ENCODE measurements at places on chromosomes 2 and 18.

DNA sequence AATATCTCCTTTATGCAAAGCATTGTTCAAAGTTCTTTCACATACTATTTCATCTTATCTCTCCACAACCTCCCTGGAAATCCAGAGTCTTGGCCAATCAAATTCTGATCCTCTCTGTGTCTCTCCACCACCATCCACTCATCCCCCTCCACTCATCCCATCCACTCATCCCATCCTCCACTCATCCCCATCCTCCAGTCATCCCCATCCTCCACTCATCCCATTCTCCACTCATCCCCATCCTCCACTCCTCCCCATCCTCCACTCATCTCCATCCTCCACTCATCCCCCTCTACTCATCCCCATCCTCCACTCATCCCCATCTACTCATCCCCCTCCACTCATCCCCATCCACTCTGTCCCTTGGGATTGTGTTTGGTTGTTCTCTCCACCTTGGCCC lies 101.1 kb downstream of the BCL2 start:
- no peak for DNase-seq

DNA sequence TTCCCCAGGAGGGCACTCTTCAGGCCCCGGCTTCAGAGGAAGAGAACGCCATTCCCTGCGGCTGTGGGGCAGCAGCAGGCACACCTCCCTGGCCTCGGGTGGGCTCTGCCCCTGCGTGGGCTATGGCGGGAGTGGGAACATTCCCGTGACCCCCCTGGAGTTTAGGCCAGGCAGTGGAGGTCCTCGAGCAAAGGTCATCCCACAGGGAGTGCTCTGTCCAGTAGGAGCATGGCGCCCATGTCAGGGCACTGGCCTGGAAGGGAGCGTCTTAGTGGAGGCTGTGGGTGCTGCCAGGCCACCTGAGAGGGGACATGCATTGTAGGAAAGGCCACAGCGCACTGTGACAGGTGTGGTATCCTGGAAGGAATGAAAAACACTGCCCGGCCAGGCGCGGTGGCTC lies 9.2 kb upstream of the NFATC1 start:
- no peak for DNase-seq

DNA sequence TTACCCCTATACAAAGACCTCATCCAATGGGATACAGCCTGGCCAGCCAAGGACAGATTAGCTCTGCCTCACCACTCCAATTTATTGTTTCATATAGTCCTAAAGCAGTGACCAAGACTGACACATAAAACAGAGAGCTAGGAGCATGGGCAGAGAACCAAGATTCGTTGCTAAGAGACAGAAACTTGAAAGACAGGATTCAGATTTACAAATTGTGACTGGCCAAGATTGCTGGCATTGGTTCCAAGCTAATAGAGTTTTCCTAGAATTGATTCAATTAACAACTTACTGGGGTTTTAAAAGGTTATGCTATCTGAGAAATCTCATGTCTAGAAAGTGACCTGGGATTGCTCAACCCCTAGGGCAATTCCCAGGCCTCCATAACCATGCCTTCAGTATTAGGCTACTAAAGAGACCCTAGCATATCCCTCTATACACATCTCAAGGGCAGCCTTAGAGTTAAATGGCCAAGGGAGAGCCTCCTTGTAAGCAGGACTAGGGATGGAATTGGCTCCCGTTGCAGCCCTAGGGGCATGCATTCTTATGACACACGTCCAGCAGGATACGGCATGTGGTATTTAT lies 75.6 kb downstream of the ICOS start:
- no peak for DNase-seq

DNA sequence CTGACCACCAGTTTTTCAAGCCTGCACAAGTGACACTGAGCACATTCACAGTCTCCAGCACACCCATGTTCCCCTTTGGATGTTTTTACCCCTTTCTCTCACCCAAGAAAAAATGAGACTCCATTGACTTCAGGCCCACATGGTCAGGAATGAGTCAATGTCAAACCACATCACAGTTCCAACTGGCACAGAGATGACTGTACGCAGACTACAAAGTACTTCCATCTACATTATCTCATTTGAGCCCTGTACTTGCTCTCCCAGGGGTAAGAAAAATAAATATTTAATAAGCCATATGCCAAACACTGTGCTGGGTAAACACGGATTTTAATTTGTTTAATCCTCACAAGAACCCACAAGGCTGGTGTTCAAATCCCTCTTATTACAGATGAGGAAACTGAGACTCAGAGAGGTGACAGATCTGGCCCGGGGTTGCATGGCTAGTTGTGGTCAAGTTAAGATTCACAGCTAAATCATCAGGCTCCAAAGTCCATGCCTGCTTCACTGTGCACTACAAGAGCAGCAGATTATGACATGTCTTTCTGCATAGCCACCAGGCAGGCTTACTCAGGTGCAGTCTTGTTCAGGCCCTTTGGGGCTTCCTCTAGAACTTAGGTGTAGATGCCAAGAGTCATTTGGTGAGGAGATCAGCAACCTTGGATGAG lies 106.1 kb downstream of the TXNL1 start:
- DNase-seq: no peak

- DNase-seq: no peak
Measured at GRCh38 chr2:61450144-61450543, 20.7 kb downstream of the USP34 start.

DNA sequence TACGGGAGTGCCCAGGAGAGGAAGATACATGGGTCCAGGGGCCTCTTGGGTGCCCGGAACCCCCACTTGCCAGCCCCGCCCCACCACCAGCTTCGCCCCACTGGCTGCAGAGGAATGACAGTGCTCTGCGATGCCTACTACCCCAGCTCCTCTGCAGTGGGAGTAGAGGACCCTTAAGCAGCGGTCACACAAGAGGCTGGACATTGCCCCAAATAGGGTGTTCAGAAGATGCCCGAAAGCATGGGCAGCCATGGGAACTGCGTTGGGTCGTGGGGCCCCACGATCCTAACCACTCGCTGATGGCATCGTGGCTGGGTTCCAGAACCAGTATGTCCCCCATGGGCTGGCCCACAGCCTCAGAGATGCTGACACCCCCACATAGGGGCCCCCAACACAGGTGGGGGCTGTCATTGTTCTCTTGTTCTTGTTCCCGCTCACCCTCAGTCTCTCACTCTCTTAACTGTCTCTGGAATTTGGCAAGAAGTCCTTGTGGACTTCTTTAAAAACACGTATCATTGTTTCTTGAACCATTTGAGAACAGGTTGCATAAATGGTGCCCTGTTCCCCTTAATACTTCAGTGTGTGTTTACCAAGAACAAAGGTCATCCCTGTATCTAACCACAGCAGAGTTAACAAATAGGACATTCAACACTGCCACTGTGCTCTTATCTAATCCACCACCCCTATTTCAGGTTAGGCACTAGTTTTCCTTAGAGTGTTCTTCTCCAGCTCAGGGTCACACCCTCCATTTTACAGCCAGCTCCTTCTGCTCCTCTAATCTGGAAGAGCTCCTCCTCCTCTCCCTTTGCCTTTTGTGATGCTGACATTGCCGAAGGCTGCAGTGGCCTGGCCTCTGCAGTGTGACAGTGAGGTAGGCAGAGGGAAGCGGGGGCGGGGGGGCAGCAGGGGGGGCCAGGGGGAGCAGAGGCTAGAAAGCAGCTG lies 76.3 kb downstream of the STPG4 start:
- DNase-seq: no peak

DNA sequence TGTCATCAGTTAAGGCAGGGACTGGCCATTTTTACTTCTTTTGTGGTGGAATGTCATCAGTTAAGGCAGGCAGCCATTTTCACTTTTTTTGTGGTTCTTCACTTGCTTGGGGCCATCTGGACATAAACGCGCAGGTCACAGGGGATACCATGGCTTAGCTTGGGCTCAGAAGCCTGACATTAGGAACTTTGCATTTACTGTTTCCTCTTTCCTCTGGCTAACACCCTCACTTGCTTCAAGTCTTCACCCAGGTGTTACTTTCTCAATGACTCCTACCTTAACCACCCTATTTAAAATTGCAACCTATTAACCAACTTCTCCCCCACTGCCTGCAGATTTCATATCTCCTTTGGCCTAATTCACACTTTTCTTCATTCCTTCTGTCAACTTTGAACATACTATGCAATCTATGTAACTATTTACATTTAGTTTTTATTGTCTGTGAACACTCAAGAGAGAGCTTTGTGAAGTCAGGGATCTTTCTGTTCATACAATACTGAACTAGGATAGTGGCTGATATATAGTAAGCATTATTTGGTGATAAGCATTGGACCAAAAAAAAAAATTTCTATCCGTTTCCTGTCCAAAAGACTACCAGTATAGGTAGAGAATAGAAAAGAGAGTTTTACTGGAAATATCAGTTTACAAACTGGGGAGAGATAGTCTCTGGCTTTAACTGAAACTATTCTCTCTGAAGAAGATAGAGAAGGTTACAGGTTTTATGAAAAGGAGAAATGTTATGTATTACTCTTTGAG lies 600.1 kb upstream of the ZNF804A start:
- no peak for DNase-seq

GRCh38 chr18:75365254-75365629 lies 62.3 kb downstream of the SMIM21 start:
- no peak for DNase-seq

DNA sequence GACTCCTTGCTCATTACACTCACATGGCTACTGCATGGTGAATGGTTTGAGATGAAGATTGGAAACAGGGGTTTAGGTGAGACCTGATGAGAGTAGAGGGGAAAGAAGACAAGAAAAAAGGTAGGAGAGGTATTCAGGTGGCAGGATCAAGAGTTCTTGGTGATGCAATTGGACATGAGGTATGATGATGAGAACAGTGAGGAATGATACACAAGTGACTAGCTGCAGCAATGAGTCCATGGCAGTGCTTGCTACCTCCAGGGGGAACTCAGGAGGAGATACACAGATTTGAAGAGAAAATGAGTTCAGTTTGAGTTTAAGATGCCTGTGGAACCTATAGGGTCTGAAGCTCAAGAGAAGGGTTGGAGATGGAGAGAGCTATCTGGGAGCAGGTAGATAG lies 62.1 kb upstream of the NFE2L2 start:
- DNase-seq: no peak

- no peak for DNase-seq
Measured at GRCh38 chr2:147588191-147588590, 256.6 kb upstream of the ACVR2A start.

GRCh38 chr2:26606847-26607190 lies 34.3 kb downstream of the CIB4 start:
- no peak for DNase-seq

- DNase-seq: no peak
Measured at GRCh38 chr2:28488083-28488830, 7.6 kb upstream of the PLB1 start.

DNA sequence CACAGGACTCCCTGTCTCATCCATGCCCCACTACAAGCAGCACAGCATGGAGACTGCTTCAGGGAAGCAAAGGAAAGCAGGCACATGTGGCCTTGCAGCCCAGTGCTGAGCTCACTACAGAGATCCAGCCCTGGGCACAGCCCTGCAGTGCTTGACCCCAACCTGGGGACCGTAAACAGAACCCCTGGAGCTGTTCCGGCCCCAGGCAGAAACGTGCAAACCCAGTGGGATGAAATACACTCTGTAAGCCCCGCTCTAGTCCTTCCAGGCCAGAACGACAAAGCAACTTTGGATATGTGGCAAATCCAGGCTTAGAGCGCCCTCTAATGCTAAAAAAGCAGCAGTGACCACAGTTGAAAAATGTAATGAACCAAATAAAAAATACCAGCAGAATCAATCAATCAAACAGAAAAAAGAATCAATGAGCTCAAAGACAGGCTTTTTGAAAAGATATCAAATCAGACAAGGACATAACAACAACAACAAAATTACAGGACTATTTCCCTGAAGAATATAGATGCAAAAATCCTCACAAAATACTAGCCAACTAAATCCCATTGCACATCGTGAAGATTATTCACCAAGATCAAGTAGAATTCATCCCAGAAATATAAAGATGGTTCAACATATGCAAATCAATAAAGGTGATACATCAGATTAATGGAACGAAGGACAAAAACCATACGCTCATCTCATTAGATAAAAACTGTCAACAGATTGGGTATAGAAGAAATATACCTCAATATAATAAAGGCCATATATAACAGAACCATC lies 45.6 kb downstream of the ZNF519 start:
- no peak for DNase-seq

GRCh38 chr2:239318151-239318611 lies 82.6 kb downstream of the HDAC4 start:
- DNase-seq: no peak

GRCh38 chr2:88724643-88725332 lies 33.3 kb downstream of the RPIA start:
- DNase-seq: no peak

- DNase-seq: no peak
Measured at GRCh38 chr2:69939722-69940121, 21.7 kb downstream of the ASPRV1 start.

- no peak for DNase-seq
Measured at GRCh38 chr2:105882341-105882740, 137.6 kb downstream of the NCK2 start.

- no peak for DNase-seq
Measured at GRCh38 chr2:145975406-145975805, 1455.5 kb upstream of the ZEB2 start.

GRCh38 chr2:232014681-232015080 lies 53.2 kb downstream of the DIS3L2 start:
- no peak for DNase-seq

- DNase-seq: no peak
Measured at GRCh38 chr2:182318466-182319220, 108.2 kb downstream of the PDE1A start.

DNA sequence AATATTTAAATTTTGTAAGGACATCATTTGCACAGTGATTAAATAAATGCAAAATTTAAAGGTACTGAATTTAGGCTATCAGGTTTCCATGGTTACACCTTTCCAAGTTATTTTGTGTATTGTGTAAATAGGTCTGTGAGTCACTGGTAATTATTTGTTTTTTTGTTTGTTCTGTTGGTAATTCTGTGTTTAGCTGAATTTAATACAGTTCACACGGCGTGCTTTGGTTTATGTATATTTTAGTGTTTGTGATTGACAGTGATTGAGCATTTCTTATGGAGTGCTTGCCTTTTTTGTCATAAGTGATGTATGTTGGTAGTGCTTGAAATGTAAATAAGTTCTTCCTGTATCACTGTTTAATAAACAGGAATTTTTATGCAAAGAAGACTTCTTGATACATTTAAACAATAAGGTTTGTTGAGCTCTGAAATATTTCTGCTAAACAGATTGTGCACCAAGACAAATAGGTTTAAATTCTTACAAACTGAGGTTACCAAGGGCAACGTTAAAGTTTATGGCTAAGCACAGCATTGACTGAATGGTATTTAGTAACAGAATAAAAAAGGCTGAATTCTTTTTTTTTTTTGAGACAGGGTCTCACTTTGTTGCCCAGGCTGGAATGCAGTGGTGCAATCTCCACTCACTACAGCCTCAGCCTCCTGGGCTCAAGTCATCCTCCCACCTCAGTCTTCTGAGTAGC lies 38.3 kb upstream of the DLX1 start:
- DNase-seq: no peak

DNA sequence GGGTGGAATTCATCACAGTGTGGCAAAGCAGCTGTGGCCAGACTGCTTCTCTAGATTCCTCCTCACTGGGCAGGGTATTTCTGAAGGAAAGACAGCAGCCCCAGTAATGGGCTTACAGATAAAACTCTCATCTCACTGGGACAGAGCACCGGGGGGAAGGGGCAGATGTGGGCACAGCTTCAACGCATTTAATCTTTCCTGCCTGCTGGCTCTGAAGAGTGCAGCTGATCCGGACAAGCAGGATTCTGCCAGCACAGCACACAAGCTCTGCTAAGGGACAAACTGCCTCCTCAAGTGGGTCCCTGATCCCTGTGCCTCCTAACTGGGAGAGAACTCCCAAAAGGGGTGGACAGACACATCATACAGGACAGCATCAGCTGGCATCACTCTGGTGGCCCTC lies 779.9 kb upstream of the CNTNAP5 start:
- DNase-seq: no peak

GRCh38 chr2:16058256-16058655 lies 117.9 kb downstream of the MYCN start:
- no peak for DNase-seq
